ENCODE measurements at places on chromosomes 16 and 17. TPM values are rescaled to one million over a fixed set of nuclear protein-coding genes. Genes with fewer than 3 reads are reported as not detected.
A peak's percentile ranks its signal among the peaks of the same experiment; 100 is the strongest.

- no peak for DNase-seq
Observed at GRCh38 chr17:81243333-81243664, 4.2 kb downstream of the NDUFAF8 start.

GRCh38 chr16:84893849-84894599 is 74.2 kb downstream of the CRISPLD2 start:
- no peak for DNase-seq

GRCh38 chr16:9849697-9850245 is 332.5 kb downstream of the GRIN2A start:
- no peak for DNase-seq

SOCS1 gene
- 5.3 TPM for polyA plus RNA-seq

- peak; percentile 96 for DNase-seq
Observed at GRCh38 chr16:30096105-30096861, at the start of gene YPEL3. TSS of gene YPEL3 (minus strand) at chr16:30096213. CDS start at chr16:30095482, 731 bp downstream.

GRCh38 chr17:20280851-20281250 is 186.5 kb downstream of the LGALS9B start:
- DNase-seq = no peak

DNA sequence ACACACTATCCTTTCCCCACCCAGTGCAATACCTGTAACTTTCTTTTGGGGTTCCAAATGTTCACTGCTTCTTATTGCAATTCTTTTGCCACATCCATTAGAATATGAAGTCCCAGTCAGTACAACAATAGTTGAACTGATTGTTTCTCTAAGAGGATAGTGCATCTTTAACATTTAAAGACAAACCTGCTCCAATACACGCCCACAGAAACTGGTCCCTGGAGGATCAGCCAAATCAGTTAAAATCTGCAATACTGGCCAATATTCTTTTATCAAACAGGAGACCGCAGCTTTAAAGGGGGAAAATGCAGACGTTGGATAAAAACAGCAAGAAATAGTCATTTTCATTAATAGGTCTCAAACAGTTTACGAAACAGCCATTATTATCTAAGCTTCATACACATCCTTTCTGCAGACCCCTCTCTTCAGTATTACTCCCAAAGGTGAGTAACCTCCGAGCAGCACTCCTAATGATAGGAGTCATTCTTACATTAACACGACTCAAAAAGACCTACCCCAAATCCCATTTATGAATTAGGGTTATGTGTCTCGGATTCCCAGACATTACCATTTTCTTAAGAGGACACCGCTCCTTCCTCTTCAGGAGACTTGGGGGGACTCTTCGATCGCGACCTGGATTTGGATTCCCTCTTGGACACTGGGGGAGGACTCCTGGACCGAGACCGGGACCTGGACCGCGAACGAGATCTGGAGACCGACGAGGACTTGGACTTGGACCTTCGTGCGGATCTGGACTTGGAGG is 1.4 kb downstream of the SRSF2 start:
- DNase-seq = no peak

DNA sequence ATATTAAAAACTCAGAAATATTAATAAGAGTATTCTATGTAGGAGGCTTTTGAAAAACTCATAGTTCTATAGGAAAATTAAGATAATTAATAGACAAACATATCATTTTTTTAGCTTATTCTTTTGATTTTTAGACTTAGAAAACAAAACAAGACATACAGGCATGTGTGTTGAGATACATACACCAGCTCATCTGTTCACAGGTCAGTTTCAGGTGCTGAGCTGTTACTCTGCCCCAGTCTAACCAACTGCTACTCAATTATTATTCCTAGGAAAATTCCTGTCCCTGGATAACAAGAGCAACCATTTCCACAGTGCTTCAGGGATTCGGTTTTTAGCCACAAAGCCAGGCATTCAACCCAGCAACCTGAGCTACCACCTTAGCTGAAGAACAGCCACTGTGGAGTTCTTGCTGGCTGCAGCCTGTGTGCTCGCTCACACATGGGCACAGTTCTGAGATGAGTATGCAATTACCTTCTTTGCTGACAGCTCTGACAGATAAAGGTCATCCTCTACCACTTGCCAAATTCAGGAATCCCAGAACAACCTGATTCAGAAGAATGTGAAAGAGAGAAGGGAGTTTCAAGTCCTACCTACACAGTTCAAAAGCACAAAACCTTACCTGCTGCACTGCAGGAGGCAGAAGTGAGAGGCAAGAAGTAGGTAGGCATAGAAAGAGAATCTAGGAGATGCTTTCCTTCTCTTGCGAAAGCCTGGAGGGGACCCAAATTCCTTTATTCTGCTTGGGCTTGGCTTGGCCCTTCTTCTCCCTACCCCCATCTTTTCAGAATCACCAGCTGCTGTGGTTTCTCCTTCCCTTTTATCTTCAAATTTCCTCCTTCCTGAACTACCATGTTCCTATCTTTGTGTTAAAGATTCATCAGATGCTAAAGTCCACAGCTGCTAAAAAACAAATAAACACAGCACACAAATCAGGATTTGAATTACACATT is 62.7 kb downstream of the TEX2 start:
- DNase-seq = no peak

SYCE1L gene
- polyA plus RNA-seq = 8.9 TPM

DNA sequence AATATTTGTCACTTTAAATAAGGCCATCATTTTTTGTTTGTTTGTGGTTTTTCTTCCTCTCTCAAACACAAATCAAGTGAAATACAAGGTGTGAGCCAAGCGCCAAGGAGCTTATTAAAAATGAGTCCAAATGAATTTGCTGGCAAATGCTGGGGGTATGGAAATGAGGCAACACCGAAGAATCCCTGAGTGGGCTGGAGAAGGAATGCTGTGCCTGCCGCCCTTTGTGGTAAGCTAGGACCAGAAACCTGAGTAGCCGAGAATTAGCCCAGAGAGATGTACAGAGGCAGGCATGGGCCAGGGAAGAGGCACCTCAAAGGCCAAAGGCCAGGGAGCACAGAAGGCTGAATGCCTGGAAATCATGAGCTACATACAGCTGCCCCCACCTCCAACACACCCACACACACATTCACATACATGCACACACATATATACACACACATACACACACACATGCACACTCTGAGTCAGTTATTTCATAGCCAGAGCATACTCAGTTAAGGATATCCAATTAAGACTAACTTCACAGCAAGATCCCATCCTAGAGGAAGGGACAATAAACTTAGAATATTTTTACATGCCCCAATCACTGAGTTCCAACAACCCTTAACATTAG is 266.1 kb upstream of the DYNLRB2 start:
- no peak for DNase-seq

DNA sequence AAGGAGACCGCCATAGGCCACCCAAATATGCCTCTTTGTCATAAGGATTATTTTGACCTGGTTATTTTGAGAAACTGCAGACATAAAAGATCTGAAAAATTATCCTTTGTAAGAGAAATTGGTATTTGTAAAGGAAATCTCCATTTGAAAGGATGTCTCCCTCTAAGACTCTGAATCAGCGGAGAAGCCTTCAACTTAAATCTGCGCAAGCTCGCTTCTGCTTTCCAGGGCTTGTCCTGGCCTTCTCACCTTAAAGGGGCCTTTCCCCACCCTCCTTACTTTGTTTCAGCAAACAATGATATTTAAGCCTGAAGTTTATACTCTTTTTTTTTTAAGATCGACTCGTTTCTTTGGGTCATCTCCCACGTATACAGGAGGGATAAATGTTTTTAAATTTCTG is 34.5 kb downstream of the HSBP1 start:
- DNase-seq = no peak

- no peak for DNase-seq
Observed at GRCh38 chr17:72425133-72425793, 304.4 kb downstream of the SOX9 start.

- DNase-seq = peak; percentile 78
Observed at GRCh38 chr17:49822829-49823228, 25.0 kb downstream of the TAC4 start.

PRSS8 gene
- 0.36 TPM for polyA plus RNA-seq

DNA sequence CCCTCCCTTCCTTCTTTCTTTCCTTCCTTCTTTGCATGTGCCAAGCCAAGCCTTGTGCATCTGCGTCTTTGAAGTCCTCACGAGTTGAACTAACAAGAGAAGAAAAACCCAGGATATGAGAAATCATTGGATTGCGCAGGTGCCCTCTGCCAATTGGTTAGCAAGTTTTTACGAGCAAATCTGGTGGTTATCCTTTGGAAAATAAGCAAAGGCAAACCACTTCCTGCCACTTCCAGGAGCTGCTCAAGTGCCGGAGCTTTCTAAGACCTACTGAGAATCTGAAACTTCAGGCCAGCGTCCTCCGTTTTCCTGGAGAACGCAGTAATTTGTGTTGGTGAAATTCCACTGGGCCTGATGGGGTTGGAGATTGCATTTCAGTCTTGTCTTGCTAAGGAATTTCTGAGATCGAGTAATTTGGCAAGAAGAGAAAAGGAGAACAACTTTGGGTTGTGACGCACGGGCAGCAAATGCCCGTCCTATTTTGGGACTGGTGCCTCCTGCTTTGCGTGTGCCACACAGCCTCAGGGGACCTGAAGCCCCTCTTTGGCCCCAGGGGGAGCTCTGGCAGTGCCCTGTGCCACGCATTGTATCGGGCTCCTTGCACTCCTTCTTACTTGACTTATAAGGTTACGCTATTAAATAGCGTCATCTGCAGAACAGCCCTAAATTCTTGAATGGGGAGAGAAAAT is 56.4 kb downstream of the CMIP start:
- no peak for DNase-seq

DNA sequence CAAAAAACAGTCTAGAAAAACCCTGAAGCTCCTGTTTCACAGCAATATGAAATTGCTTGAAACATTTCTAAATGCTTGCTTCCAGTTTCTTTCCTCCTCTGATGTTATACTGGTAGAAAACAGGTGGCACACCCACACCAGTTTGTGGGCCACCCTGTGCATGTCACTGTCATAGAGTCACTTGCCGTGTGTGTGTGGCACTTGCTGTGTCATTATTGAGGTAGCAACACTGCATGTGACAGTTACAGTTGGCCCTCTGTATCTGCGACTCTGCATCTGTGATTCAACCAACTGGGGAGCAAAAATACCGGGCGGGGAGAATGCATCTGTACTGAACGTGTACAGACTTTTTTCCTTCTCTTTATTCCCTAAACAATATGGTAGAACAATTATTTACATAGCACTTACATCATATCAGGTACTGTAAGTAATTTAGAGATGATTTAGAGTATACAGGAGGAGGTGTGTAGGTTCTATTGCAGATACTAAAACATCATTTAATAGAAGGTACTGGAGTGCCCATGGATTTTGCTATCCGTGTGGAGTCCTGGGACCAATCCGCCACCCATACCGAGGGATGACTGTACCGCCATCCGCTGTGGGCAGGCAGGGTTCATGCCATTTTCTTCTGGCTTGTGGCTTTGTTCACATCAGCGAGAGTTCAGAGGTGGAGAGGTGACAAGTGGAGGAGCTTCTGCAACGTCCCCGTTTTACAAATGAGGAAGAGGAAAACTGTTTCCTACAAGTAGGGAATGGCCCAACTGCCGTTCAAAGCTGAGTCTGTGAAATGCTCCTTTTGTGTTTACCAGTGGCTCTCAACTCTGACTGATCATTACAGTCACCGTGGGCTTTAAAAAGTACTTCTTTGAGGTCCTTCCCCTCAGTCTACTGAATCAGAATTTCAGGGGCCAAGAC is 373.7 kb downstream of the SNX29 start:
- DNase-seq = no peak

DNA sequence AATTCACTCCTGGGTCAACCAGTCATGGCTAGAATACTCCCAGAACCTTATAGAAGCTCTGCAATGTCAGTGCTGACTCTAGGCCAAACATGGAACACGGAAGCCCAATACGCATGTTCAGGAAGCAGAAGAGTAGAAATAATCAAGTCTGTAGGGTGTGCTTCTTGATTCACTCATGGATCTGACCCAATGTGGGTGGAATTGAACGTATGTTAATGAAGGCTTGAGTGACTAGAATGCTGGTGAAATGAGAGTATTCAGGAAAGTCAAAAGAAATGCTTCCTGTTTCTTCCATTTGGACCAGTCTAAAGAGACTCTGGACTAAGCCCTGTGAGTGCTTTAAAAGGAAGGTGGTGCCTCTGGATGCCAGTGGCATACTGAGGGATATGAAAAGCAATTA is 395.0 kb downstream of the CDH13 start:
- DNase-seq = no peak

KRT17 gene
- polyA plus RNA-seq = 1.5 TPM

DNA sequence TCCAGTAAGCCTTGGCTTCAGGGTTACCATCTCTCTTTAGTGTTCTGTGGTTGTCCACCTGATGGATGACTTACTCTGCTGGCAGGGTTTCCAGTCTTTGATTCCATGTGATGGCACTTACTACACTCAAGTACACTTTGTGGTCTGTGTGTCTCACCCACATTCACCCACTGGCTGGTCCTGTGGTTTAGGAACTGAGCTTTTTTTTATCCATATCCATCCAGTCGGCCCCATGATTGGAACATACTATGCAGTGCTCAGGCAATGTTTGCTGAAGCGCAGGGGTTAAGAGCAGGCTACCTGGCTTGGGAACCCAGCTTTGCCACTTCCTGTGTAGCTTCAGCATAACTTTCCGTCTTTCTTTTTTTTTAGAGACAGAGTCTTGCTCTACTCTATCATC is 2.8 kb upstream of the FUS start:
- no peak for DNase-seq

CTRB1 gene
- polyA plus RNA-seq = 0.41 TPM

DNA sequence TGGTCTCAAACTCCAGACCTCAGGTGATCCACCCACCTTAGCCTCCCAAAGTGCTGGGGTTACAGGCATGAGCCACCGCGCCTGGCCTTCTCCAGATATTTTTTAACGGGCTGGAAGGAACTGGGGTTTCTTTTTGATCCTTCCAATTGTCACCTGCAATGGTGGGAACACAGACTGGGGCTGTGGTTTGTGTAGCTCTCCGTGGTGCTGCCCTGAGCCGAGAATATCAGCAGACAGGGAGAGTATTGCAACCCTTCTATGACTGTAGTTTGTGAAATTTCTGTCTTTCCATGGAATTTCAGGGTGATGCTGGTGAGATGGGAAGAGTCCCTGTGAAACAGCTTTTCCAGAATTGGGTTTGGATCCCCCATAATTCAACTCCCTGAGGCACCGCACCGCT is 263.5 kb downstream of the ENGASE start:
- peak; percentile 26 for DNase-seq

DNA sequence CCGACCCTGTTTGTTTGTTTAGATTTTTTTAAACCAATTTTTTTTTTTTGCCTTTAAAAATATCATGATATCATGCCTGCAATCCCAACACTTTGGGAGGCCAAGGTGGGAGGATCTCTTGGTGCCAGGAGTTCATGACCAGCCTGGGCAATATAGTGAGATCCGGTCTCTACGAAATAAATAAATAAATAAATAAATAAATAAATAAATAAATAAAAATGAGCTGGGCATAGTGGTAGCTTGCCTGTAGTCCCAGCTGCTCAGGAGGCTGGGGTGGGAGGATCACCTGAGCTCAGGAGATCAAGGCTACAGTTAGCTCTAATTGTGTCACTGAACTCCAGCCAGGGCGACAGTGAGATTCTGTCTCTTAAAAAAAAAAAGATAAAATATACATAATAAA is 8.1 kb upstream of the IGF2BP1 start:
- DNase-seq = no peak

CORO1A gene
- 20.6 TPM for polyA plus RNA-seq

Data from muscle of leg (tissue), 16 donors.